Activated T-helper 17 cell treated with anti-CD3 and anti-CD28 coated beads, Interleukin-2, amount 50 U/mL, for 72 hours (primary cell): ENCODE measurements at places on chromosomes 6 and 20. TPM values are rescaled to one million over a fixed set of nuclear protein-coding genes. Genes with fewer than 3 reads are reported as not detected.

The BIRC7 gene
- total RNA-seq: 0.61 TPM

The PROKR2 gene
- not detected for total RNA-seq

The SLC17A9 gene
- 7.0 TPM for total RNA-seq

GRCh38 chr20:56989516-56989915, 276.9 kb downstream of the BMP7 start:
- ATAC-seq: no peak

GRCh38 chr6:88047510-88048150, at the start of gene SPACA1:
TSS of gene SPACA1 (plus strand) at chr6:88047841. CDS start at chr6:88047906, 65 bp downstream.
- ATAC-seq: no peak

DNA sequence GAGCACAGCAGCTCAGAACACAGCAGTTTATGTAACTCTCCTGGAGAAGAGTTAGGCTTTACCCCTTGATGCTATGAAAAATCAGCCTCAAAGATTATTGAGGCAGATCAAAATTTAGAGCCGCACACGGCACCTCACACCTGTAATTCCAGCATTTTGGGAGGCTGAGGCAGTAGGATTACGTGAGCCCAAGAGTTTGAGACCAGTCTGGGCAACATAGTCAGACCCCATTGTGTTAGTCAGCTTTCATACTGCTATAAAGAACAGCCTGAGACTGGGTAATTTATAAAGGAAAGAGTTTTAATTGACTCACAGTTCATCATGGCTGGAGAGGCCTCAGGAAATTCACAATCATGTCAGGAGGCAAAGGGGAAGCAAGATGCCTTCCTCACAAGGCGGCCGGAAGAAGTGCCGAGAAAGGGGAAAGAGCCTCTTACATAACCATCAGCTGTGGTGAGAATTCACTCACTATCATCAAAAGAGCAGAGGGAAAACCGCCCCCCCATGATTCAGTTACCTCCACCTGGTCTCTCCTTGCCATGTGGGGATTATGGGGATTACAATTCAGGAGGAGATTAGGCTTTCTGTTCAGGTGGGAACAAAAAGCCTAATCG, 87.7 kb downstream of the SGK1 start:
- ATAC-seq: peak; percentile 24

- ATAC-seq: no peak
These were observed 89.9 kb downstream of the FIG4 start for GRCh38 chr6:109781001-109781400.

DNA sequence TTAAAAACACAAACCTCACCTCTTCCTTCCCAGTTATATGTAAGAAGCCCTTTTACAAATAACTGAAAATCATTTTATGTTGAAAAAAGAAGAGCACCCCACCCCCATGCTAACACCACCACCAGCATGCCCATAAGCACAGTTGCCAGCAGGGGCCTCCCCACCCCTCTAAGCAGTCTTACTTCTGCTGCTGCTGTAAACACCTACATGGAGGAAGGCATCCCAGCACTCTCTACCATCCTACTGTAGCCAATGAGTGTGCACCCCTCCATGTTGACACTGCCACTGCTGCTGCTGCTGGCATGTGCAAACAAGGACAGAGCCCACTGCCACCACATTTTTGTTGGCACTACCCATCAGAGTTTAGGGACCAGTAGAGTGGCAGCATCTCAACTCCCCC, 49.6 kb upstream of the PHIP start:
- ATAC-seq: no peak
